NCI-H187 (cell line): ENCODE measurements at places on chromosomes 16 and 17.

DNA sequence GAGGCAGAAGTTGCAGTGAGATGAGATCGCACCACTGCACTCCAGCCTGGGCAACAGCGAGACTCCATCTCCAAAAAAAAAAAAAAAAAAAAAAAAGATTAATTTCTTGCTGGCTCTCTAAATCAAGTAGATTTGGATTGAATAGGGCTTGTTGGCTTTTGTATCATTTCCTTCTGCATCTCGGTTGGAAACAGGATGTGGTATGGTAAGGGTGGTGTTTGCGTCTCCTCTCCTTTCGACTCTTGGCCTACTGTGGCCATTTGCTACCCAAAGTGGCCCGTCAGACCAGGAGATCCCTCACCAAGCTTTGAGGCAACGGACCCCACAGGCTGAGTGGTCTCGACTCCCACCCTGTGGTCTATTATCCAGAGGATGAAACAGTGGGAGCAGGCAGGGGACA, 168.0 kb upstream of the IRX3 start:
- no peak for DNase-seq

- no peak for DNase-seq
These were observed 27.3 kb downstream of the CENPV start for GRCh38 chr17:16325964-16326363.

DNA sequence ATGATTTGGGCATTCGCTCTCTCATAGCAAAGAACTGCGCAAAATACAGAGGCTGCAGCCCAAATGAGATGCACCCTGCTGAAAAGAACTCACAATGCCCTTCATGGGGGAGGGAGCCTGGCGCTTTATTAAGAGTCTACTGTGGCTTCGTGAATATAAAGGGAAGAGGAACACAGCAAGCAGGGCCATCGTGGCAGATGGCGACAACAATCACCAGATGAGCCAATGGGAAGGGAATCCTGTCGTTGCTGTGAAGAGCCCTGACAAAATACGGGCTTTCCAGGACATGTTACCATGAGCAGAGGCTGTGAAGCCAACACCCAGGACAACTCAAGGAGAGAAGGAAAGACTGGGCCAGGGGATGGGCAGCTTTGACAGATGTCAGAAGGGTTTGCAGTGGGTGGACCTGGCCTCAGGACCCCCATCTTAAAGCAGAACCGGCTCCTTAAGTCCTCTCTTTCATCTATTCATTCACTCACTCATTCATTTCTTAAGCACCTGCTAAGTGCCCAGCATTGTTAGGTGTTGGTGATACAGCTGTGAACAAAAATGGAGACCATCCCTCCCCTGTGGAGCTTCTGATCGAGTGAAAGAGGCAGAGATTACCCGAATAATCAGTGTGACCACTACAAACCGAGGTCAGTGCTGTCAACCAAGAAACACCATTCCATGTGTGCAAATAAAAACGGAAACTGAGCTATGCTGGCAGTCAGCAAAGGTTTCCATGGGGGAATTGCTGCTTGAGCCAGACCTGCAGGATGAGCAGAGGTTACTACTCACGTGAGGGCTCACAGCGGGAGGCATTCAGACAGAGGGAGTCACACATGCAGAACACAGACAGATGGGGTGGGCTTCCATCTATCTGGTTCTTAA, 125.8 kb downstream of the DYNLRB2 start:
- no peak for DNase-seq

DNA sequence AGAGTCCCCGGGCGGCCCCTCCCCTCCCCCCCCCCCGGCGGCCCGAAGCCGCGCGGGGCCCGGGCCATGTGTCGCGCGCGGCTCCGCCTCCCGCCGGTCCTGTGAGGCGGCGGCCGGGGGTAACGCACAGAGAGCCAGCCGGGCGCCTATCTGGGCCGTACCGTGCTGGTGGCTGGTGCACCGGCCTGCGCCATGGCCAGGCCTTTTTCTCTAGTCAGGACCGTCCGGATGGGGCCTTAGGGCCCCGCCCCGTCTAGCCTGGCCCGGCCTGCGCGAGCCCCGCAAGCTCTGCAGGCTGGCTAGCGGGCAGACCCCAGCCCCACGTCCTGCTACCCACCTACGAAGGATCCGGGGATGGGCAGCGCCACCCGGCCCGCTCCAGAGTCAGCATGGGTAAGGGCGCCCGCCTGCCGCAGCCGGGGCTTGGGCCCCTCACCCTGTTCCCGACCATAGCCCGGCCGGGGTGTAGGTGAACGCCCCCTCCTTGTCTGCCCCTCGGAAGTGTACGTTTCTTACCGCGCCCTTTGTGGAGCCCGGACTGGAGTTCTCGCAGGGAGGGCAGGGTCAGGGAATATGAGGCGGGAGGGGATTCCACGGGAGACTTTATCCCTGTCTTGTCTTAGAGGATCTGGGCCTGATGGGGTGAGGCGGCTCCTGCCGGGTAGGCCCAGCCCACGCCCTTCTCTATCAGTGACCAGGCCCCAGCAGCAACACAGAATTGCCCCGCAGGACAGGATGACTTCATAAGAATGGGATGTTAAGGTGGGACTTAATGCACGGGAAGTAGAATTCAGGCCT, at the start of gene CENPT:
TSS of gene CENPT (minus strand) at position 630 of the 798 bp plus-strand sequence. CDS start 13,834 bp downstream, outside the sequence.
- DNase-seq, result no peak

GRCh38 chr17:40903129-40903847, 18.2 kb upstream of the KRT20 start:
- no peak for DNase-seq

- peak; percentile 58 for DNase-seq
These were observed 36.6 kb upstream of the MED9 start for GRCh38 chr17:17440010-17440843.

- DNase-seq, result no peak
These were observed 7.9 kb downstream of the ENGASE start for GRCh38 chr17:79082311-79083190.

- DNase-seq, result no peak
These were observed 52.3 kb downstream of the RPGRIP1L start for GRCh38 chr16:53651357-53651756.

GRCh38 chr17:48593840-48594537, 410 bp upstream of the HOXB5 start:
- peak; percentile 95 for DNase-seq

DNA sequence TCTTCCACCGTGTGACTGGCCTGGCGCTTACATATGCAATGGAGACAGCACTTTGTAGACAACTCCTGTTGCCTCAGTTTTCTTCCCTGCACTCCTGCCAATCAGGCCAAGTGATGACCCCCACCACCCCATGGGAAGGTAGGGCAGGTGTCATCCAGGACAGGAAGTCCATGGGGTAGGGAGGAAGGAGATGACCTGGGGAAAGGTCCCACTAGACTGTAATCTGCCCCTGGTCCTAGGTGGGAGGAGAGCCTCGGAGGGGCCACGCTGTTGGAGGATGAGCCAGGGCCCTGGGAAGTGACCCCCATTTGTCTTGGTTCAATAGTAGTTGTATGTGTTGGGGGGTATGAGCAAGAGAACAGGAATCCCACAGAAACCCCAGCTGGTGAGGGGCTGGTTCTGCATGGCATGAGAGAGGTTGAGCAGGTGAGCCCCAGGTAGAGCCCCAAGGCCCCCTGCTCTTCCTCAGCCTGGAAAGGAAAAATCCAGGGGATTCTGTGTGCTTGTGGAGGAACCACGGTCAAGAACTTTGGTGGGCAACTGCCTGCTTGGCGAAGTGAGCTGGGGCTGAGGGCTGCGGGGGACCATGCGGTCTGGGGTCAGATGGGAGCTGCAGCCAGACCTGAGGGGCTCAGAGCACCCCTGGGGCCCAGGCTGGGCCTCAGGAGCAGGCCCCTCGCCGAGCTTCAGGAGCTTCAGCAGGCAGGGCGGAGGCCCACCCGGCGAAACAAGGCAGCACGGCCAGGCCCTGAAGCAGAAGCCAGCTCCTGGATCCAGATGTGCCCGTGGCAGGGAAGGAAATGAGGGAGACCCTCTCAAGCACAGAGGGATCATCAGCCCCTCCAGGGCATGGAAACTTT, 50.7 kb downstream of the NT5M start:
- DNase-seq, result no peak

- DNase-seq, result no peak
These were observed 72.8 kb upstream of the DYNLRB2 start for GRCh38 chr16:80468029-80468428.

- no peak for DNase-seq
These were observed 38.6 kb upstream of the TBX2 start for GRCh38 chr17:61361084-61361483.

- DNase-seq, result no peak
These were observed 2.3 kb upstream of the CD79B start for GRCh38 chr17:63934183-63935112.

DNA sequence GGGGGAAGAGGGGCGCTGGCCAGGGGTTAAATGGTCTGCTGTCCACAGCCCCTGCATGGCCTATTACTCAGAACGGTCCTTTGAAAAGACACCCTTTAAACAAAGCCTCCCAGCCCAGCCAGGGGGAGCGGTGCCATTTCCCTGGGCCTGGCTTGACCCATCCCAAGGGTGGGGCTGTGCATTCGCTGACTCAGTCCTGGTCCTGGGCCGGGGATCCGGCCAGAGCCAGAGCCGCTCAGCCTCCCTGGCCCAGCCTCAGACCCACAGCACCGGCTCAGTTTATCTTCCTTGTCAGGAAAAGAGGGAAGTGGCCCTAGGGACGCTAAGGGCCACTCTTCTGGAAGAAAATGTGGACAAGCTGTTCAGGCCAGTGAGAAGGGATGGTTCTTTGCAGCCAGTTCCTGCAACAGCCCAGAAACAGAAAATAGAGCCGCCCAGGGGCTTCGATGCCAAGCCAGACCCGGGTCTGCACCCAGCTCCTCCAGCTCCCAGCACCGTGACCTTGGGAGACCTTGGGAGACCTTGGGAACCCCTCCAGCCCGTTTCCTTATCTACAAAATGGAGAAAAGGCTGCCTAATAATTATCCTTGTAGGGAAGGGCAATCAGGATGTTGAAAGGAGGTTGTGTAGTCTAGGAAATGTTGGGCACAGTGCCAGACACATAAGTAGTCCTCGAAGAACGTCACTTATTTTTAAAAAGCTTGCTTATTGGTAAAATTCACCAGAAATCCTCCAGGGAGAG, 82.5 kb downstream of the ZDHHC7 start:
- no peak for DNase-seq

GRCh38 chr16:88866151-88866920, at the start of gene PABPN1L:
Gene PABPN1L (minus strand): TSS chr16:88866660. CDS start chr16:88866606, 54 bp downstream.
- DNase-seq, result peak; percentile 3

DNA sequence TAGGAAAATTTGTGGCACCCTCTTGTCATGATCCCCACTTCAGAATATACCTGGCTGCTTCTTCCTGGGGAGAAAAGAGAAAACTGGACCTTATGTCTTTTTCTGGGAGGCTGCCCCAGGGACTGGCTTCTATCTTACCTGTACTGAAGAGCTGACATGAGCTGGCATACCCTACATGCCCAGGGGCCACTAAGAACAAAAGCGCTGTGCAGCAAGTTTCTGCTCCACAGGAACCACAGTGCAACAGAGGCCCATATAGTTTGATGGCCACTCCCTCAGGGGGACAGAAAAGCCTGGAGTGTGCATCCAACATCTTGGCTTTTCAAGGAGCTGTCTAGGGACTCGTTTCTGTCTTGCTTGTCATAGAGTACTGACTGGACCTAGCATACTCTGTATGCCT, 96.8 kb upstream of the NACA2 start:
- no peak for DNase-seq

GRCh38 chr17:80969674-80970043, 22.0 kb upstream of the CHMP6 start:
- DNase-seq, result no peak

GRCh38 chr16:12348733-12349704, 372.5 kb downstream of the SNX29 start:
- no peak for DNase-seq

- DNase-seq, result no peak
These were observed 54.5 kb downstream of the TENT4B start for GRCh38 chr16:50207652-50208051.
